ENCODE measurements at places on chromosomes 3 and 15.

DNA sequence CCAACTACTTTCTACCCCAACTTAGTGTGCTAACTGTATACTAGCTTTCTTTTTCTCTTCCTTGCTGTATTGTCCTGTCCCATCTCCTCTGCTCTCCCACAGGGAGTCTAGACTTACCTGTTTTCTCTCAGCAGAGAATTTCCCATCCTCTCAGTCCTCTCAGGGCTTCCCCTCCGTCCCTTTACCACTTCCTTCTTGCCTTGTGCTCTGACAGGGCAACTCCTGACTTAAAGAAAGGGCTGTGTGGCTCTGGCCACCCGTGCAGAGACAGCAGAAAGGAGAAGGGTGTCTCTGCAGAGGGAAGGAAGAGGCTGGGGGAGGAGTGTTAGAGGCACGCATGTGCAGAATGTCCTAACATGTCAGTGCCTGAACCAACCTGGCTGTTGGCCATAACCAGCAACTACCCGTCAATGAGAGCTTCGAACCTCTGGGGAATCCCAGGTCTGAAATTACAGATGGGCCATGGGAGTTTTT is at the start of gene GCSAM:
Gene GCSAM, minus strand, starts transcription at position 274 of the 474 bp plus-strand sequence. Its CDS starts 128 bp downstream, at position 146.
- no peak for DNase-seq

- DNase-seq: no peak
These were observed 70.7 kb downstream of the FAM43A start for GRCh38 chr3:194756460-194756779.

- no peak for DNase-seq
These were observed 28.7 kb upstream of the ARIH1 start for GRCh38 chr15:72445426-72445825.

GRCh38 chr3:89250742-89251141 is 143.3 kb downstream of the EPHA3 start:
- DNase-seq: no peak

GRCh38 chr3:154121701-154122551 is 736 bp downstream of the ARHGEF26 start:
- no peak for DNase-seq

- DNase-seq: no peak
These were observed 82.8 kb downstream of the PLXNA1 start for GRCh38 chr3:127065561-127066290.

DNA sequence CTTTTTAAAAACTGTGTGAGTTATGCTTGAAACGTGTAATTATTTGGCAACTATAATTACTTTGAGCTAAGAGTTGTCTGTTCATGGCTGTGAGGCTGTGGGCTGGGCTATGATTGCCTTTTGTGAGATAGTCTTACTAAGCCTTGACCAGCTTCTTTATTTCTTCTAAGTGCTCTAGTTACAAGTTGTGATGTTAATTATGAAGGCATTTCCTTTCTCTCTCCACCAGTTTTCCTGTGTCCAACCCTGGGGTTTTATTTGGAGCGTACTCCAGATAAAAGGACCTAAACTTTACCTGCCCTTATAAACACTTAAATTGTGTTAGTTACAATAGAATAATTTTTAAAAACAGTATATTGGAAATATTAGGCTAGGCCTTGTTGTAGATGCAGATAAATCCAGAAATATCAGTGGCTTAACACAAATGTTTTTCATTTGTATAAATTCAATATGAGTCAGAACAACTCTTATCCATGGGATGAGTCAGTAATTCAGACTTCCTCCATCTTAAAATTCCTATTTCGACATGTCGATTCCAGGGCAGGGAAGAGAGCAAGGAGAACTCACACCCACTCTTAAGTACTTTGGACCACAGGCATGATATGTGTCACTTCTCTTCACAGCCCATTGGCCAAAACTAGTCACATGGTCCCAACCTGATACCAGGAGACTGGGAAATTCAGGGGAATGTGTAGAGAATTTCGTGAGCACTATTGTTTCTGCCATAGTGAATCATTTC is 17.0 kb downstream of the TMEM62 start:
- DNase-seq: no peak

DNA sequence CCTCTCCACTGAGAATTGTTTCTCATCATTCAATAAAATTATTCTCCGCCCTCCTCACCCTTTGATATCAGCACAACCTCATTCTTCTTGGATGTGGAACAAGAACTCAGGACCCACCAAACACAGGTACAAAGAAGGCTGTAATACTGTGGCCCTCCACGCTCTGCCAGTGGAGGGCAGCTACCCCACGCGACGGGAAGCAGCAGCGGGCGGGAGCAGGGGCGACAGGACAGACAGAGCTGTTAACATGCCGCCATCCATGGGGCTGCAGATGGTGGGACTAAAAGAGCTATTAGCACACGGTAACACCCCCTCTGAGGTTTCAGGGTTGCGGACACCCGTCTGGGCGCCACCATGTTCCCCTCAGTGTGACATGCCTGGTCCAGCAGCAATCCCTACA is 37.5 kb downstream of the EMC4 start:
- no peak for DNase-seq

- no peak for DNase-seq
These were observed 28.3 kb downstream of the GOLGA6A start for GRCh38 chr15:74053941-74054529.

GRCh38 chr3:107910713-107911259 is 180.0 kb downstream of the CD47 start:
- no peak for DNase-seq

GRCh38 chr3:28502397-28502937 is 153.8 kb upstream of the AZI2 start:
- DNase-seq: no peak

GRCh38 chr3:183100376-183100775 is 1.1 kb upstream of the MCCC1 start:
- no peak for DNase-seq

- no peak for DNase-seq
These were observed 85.5 kb downstream of the FOXP1 start for GRCh38 chr3:71497971-71498444.

DNA sequence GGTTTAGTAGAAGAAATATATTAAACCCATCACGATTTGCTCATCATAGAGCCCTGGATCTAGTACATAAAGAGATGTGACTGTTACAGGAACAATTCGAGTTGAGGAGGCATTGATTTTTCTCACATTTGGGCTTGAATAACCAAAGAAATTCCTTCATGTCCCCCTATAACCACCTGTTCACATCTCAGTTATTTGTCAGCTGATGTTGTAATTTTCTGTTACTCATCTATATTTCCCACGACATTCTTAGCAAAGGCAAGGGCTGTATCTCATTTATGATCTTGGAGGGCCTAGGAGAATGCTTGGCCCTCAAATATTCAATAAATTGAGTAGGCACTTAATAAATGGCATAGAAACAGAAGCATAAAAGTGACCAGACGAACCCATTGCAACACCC is 36.4 kb upstream of the GYG1 start:
- DNase-seq: no peak

DNA sequence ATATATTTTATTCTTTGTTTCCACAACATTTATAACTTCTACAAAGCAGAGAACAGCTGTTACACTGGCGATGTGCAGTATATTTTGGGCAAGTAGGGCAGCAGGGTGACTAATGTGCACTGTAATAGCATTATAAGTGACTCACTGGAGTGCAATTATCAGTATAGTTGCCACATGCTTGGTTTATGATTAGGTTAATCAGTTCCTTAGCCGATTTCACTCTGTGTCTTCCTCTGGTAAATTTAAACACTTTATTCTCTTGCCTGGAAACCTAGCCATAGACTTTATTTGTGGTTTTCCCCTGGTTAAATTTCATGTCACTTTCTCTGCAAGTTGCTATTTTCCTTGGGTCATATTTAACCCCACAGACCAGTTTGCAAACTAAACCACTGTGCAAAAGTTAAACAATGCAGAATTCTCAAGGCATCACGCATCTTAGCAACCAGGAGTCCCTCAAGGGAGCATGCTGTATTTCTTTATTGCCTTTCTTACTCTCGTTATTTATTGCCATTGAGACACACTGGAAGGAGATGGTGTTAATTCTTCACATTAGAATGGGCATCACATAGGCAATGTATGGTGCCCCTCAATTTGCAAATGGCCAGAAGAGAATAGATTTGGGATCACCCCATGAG is 690.2 kb upstream of the DPPA4 start:
- DNase-seq: no peak

All from vagina (tissue), 2 donors.